ENCODE measurements at places on chromosomes 5 and 9.

DNA sequence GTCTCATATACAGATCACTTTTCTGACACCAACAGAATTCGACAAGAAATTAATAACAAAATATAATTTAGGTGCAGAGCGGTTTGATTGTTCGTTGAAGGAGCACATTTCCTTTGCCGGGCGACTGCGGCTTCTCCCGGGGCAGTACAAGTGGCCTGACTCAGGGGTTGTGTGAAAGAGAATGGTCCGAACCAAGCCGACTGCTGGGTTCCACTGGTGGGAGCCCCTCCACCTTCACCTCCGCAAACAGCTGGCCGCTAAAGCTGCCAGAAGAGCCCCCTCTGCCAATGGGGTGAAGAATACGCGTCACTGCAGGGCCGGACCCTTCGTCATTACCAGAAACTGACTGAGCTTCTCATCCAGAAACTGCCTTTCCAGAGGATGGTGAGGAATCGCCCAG lies 156.0 kb upstream of the IFNE start:
- DNase-seq = no peak

- DNase-seq = peak; percentile 22
Measured at GRCh38 chr9:134287591-134288491, 38.4 kb upstream of the RXRA start.

DNA sequence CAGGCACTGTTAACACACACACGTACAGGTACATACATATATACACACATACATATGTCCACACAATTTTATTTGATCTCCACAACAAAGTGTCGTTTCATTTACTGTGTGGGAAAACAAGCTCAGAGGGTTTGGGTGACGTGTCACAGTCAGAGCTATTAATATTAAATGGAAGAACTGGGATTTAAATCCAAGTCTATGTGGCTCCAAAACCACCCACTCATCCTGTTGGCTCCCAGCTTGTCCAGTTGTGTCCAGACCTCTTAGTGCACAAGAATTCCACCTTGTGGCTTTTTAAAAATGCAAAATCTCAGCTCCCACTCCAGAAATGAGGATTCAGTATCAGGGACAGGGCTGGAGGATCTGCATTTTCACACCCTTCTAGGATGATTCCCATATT lies 52.3 kb upstream of the PTPDC1 start:
- DNase-seq = no peak

- no peak for DNase-seq
Measured at GRCh38 chr9:83109296-83109695, 46.4 kb upstream of the RASEF start.

- DNase-seq = no peak
Measured at GRCh38 chr5:133792024-133792423, 176.4 kb downstream of the C5orf15 start.

DNA sequence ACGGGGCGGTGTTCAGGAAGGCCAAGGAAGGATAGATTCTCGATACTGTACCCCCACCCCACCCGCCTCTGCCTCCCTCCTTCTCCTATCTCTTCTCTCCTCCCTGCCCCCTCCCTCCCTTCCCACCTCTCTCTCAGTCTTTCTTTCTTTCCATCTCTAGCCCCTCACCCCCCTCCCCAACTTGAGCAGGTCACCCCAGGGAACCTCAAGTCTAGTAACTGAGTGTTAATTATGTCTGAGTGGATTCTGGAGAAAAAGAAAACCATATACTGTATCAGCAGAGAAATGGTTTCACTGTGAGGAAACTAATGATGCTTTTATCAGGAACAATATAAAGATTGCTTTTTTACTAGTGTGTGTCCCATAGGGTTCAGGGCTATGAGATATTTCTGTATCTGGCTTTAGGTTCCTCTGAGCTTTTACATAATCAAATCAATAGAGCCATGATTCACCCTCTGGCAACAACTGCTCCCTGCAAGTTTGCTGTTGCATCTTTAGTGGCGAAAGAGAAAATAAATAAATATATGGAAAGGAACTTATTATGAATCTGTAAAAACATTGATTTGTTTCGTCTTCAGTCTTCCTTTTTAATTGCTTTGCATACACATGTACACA lies 639.7 kb downstream of the CCDC171 start:
- DNase-seq = no peak

DNA sequence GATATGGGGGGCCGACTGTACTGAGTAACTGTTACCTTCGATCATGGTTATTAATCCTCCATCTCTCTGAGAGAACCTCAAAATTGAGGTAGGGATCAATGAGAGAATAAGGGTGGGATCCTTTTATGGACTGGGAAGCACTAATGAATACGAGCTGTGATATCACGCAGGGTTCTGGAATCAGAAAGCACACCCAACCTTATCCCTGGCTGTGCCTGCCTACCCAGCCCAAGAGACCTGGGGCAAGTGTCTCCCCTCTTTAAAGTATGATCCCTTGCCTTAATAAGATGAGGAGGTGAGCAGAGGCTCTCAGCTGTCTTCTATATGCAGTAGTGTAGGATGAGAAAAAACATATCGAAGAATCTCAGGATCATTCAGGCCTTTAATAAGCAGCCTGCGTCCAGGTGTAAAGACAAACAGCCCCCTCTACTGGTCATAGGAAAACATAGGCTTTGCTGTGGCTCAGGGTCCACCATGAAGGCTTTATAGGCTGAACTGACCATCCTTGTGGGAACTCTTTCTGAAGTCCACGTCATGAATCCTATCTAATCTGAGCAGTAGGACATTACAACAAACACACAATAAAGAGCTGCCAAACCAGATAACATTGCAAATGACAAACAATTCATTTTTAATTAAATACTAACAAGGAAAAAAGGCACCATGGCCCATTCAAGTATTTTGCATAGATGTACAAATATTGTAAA lies 16.8 kb downstream of the NIPAL4 start:
- peak; percentile 64 for DNase-seq

- DNase-seq = no peak
Measured at GRCh38 chr9:136881691-136882108, 4.6 kb upstream of the TRAF2 start.

- DNase-seq = no peak
Measured at GRCh38 chr5:142399891-142400290, 75.1 kb upstream of the SPRY4 start.

DNA sequence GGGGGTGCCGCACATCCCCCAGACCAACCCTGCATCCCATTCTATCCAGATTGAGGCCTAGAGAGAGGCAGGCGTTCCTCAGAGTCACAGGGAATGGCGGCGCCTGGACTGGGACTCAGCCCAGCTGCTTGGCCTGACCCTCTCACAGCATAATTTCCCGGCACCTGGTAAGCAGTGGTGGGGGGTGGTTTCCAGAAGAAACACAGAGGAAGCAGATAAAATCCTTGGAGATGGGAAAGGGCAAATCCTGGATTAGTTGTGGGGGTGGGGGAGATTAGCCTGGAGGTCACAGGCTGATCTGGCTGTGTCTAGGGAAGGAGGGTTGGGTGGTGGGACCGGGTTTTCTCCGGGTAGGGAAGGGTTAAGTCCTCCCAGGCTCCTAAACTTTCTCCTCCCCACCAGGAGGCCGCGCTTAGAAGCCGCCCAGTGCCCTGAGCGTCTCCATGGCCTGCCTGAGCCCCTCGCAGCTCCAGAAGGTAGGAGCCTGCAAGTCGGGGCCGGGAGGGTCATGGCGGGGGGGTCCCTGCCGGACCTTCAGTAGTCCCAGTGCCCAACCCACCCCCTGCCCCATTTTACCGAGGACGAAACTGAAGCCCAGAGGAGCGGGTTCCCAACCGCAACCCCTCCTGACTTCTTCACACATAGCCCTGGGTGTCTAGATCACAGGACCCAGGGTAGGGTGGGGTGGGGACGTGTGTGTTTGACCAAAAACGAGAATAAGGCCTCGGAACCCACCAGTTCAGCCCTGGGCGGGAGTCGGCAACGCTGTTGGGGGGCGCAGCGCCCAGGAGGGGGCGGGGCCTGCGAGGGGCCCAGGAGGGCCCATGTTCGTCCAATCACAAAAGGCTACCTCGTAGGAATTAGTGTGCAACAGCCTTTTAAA lies 1.3 kb downstream of the PHYHD1 start:
- no peak for DNase-seq

- DNase-seq = no peak
Measured at GRCh38 chr5:129716651-129717050, 31.2 kb upstream of the MINAR2 start.

DNA sequence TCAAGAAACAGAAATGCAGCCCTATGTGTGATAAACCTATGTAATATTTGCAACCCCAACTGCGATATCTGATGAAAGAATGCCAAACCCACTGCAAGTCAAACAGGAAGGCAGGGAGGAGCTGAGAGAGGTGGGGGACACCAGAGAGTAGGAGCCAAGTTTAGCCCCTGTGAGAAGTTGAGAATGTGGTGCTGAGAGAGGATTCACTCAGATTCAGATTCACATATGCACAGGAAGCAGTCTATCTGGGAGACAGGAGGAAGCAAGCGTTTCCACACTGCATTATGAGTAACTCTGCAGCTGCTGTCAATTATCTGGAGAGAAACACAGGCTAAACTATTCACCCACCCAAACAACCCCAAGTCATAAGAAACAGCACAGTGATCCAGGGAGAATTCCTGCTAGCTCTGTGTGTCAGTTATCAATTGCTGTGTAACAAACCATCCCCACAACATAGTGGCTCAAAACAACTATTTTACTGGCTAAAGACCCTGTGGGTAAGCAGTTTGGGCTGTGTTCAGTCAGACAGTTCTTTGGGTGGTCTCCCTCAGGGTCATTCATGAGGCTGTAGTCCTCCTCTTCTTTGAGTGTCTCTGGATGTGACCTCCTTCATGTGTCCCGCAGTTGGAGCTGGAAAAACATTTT lies 161.9 kb upstream of the RAI14 start:
- no peak for DNase-seq

DNA sequence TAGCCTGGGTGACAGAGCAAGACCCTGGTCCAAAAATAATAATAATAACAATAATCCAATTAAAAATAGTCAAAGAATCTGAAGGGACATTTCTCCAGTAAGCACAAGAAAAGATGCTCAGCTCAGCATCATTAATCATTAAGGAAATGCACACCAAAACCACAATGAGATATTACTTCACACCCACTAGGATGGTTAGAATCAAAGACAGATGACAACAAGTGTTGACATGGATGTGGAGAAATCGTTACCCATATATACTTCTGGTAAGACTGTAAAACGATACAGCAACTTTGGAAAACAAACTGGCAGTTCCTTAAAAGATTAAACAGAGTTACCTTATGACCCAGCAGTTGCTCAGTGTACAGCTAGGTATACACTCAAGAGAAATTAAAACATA lies 5.3 kb upstream of the FANCG start:
- DNase-seq = no peak

GRCh38 chr5:142780871-142781270 lies 10.7 kb downstream of the ARHGAP26 start:
- no peak for DNase-seq

DNA sequence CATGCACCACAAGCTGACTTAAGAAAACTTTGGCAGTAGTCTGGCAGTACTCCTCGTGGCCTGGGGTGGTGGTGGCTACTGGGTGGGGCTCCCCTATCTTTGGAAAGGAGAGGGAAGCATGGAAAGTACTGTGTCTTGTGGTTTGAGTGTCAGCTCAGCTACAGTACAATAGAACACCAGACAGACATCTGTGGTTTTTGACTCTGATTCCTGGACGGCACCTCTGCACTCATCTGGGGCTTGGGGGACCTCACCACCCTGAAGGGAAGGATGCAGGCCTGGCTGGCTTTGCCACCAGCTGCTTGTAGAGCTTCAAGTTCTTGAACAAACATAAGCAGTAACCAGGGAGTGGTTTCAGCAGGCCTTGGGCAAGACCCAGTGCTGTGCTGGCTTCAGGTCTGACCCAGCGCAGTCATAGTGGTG lies 40.6 kb downstream of the TNFSF8 start:
- no peak for DNase-seq

DNA sequence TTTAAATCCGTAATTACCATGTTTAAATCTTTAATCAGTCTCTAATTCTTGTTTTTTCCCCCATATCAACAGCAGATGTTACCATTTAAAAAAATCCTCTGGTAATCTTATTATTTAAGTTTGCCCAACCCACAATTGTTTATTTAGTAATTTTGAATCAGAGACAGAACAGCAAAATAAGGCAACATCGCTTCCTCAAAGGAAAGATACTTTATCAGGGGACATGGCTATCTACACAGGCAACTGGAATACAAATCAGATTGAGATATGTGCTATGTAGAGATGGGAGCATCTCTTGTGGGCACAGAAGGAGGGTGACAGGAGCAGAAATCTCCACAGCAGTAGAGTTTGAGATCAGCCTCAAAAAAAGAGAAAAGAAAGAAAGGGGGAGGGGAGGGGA lies 674.4 kb downstream of the SEMA5A start:
- DNase-seq = no peak

GRCh38 chr9:89478821-89479668 lies 18.9 kb downstream of the SEMA4D start:
- no peak for DNase-seq

DNA sequence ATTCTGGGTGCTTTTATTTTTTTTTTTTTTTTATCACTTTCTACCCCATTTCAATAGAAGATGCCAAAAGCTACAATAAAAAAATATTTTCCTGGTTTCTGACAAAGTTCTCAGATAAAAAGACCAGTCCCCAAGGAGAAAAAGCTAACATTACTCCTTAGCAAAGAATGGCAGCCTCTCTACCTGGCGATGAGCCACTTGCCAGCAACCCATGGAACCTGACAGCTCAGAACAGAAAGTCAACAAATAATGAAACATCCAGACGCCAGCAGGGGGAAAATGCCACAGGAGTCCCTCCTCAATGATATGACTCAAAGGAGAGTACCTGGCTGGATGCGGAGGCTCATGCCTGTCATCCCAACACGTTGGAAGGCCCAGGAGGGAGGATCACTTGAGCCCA lies 123.2 kb downstream of the MYO10 start:
- DNase-seq = no peak

DNA sequence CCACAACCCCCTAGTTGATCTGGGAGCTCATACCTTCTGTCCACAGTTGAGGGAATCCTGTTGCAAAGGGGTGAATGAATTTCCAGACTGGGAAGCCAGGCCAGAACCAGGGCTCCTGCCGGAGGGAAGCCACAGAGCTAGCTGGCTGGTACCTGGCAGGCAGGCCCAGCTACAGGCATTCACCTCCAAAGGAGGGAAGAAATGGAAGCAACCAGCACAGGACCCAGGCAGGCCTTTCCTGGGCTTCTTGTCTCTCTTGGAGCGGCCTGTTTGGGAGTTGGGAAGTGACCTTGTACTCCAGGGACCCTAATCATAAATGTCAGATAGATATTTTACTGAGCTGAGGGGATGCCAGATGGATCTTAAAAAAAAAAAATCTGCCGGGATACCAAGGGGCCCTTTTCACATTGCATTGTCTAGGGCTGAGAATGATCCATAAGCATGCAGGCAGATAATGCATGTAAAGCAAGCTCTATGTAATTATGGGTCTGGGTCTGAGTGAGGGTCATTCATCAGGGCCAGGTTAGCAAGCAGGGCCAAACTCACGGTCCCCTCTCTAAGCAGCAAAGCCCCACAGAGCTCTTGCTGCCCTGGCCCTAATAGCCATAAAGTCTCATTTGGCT lies 8.4 kb downstream of the NR2F1 start:
- no peak for DNase-seq

GRCh38 chr5:94674490-94675382 lies 56.3 kb downstream of the SLF1 start:
- DNase-seq = no peak

GRCh38 chr9:94065535-94065961 lies 18.7 kb upstream of the PTPDC1 start:
- DNase-seq = peak; percentile 44
